ENCODE measurements at places on chromosomes 5 and 9.

DNA sequence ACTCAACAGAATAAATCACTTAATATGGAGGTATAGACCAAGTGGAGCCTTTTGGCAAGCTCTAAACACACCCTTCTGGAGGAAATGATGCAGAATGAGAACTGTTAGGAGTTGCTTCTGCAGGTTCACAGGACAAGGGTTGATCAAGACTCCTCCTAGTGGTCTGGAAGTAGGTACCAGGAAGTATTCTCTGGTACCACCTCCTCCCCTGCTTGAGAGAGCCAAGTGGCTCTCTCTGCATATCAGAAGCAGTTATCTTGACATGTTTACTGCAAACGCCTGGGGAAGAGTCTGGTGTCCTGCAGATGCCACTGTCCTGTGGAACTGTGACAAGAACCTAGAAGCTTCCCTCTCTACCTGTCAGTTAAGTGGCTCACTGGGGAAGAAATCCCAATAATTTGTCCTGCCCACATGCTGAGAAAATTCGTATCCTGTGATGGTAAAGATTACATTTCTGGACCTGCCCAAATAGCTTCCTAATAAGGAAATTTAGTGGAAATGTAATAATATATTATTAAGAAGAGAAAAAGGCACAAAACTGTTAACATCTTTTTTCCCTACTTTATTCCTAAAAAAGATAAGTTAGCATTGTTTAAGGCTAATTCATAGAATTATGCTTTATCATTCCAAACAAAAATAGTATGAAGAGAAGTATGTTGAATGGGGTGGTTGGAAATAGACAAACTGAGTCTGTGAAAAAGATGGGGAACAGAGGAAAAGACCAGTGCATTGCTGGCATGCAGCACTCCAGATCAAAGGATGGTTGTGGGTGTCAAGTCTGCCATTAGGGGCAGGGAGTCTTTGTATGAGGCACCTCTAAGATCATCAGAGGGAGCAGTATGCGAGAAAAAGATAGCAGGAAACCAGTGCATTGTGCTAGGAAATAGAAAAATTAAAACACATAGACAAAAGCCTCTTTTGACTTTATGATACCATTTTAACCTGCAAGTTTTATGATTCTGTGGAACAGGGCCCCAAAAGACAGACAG, 118.8 kb downstream of the CDC42SE2 start:
- peak; percentile 51 for DNase-seq

DNA sequence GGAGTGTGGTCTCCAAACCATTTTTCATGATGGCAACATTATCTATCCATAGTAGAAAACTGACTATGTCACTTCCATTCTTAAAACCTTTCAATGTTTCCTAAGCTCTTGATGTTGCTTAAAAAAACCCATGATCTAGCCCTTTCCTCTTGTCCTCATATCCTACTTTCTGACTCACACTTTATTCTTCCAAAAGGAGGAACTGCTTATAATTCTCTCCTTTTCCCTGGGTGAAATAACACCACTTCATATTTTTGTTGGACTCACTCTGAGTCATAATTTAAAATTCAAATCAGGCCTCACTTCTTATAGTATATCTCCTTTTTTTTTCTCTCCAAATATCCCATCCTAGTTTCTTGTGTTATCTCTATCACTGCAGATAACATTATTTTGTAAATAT, 513.9 kb downstream of the MAN2A1 start:
- peak; percentile 3 for DNase-seq

DNA sequence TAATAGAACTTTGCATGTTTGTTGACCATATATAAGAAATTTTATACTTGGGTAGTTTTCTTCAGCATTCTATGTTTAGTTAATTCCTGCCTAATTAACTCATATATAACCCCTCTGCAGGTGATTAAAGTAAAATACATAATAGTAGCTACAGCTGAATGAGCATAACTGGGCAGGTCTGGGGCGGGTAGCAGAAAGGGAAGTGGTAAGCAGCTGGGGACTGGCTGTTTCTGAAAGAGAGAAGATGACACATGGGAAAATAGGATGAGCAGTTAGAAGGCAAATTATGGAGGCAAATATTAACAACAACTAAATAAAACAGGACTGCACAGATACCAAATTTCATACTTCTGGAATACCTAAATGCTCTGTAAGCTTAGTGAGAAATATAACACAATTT, 128.1 kb downstream of the CPLANE1 start:
- DNase-seq: no peak

GRCh38 chr5:125870256-125870655, 553.0 kb upstream of the GRAMD2B start:
- DNase-seq: peak; percentile 73

DNA sequence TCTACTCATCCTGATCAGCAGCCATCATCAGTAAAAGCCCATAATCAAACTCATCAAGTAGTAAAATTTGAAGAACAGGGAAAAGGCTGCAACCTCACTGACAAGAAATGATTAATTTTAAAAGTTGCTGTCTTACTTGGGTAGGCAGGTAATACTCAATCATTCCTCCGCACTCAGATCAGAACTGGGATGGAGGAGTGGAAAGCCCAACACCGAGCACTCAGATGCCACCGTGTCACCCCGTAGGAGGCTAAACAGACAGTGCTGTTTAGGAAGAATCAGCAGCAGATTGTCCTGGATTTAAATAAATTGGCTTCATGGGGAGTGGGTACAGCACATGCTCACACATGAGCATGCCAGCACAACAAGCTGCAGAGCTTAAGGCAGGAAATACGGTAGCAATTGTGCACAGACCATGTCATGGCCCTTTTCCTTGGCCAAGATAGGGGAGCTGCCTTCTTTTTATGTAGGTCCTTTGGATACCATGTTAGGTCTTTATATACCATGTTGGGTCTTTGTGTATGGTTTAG, 92.6 kb upstream of the CDH6 start:
- no peak for DNase-seq

- DNase-seq: peak; percentile 64
Measured at GRCh38 chr5:15615859-15616258, 115.9 kb downstream of the FBXL7 start.

DNA sequence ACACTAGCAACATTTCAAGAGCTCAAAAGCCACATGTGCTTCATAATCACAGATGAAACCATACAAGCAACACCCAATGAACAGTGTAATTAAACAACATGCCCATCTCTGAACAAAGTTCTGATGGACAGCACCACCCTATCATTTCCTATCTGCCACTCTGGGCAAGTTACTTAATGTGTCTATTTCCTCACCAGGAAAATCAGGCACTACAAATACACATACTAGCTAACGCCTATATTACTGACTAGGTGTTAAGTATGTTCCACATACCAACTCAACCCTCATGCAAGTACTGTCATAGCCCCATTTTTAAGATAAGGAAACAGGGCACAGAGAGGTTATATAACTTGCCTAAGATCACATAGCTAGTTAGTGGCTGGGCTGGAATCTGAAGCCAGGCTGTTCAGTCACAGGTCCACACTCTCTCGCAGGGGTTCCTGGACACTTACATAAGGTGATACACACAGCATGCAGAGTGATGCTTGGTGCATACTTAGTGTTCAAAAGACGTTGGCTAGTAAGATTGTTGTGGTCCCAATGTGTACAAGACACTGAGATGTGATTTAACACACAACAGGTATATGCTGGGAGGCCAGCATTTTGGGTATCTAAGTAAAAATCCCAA, 24.2 kb downstream of the CORO2A start:
- DNase-seq: no peak

DNA sequence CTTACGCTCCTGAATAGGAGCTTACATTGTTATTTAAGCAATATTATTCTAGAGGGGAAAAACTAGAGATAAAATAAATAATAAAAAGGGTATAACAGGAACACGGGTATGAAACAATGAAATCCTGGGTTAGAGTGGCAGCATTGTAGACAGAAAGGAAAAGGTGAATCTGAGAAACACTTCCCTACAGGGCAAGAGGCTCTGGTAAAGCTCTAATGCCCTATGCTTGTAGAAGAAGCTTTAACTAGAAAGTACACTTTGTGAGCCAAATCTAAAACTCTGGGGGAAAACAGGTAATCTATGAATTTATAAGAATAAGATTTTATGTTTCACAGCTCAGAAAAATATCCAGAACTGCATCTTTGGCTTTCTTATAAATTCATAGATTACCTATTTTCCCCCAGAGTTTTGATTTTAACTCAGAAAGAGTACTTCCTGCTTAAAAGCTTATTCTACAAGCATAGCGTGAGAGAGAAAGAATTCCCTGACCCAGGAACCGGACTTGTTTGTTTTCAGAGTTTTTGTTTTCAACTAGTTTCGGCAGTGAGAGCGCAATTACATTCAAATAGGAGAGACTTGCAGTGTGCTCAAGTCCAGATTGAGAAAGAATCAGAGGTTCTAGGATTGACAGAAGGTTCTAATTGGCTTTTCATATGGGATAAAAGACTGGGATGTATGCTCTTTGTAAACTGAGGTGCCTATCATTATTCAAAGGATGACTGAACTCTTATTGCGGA, 651.0 kb upstream of the RORB start:
- no peak for DNase-seq

GRCh38 chr5:67238191-67238590, 41.6 kb upstream of the CD180 start:
- no peak for DNase-seq

DNA sequence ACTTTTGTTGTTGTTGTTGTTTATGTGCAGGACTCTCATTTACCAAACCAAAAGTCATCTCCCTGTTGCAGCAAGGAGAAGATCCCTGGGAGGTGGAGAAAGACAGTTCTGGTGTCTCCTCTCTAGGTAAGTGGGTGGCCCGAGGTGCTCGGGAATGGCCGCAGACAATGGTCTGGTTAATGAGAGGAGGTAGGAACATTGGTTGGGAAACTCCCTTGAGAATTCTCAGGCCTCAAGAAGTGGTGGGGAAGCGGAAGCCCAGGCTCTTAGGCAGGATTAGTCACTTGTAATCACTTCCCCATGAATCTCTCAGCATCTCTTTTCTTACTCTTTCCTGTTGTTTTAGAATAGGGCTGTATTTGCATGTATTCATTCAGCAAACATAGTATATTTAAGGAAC, 7.2 kb downstream of the ZNF354B start:
- DNase-seq: no peak

DNA sequence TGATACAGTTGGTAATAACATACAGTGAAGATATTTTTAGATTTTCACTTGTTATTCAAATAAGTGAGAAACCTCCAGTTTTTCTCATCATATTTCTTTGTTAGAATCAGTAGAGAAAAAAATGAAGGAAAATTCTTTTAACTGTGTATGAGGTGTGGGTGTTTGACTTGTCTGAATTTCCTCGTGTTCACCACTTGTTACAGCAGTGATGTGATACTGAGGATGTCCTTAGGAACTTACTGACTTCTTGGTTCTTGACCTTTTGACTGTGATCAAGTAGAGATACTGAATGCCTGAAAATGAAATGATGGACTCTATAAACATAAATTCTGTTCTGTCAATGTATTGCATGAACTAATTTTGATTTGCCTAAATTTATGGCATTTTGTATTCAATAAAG, 10.7 kb downstream of the PBX3 start:
- no peak for DNase-seq

- DNase-seq: peak; percentile 42
Measured at GRCh38 chr5:76337953-76338451, 65.1 kb upstream of the IQGAP2 start.

- DNase-seq: peak; percentile 70
Measured at GRCh38 chr9:77063645-77064285, 44.3 kb downstream of the FOXB2 start.

- no peak for DNase-seq
Measured at GRCh38 chr9:93121316-93122241, 12.5 kb downstream of the NINJ1 start.

GRCh38 chr5:122815218-122815767, 30.1 kb upstream of the SNX24 start:
- DNase-seq: no peak

DNA sequence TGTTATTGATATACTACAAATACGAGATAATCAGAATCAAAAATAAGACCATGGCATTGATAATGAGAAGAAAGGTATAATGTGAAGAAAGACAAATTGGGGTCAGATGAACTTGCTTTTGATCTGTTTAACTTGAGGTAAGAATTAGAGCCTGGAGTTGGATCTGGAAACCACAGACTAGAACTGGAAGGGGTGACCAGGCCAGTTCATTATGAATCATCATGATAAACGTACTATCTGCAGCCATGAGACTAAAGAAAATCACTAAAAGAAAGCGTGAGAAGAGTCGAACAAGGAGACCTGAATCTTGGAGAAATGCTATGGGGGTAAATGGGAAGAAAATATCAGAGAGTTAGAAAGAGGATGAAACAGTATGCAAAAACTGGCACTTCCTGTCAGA, 967.5 kb downstream of the NR2F1-AS1 start:
- peak; percentile 23 for DNase-seq

GRCh38 chr5:51379331-51379700, 3.9 kb upstream of the ISL1 start:
- DNase-seq: no peak

All from GM23248 (cell line).